ENCODE measurements at places on chromosomes 5 and 9. TPM values are rescaled to one million over a fixed set of nuclear protein-coding genes. Genes with fewer than 3 reads are reported as not detected.

- H3K4me1 ChIP-seq: no peaks in the 10 kb centered on the region
- no peak overlapping the region for H3K4me3 ChIP-seq
- H3K36me3 ChIP-seq: no peaks in the 10 kb centered on the region
- no peak overlapping the region for H3K27ac ChIP-seq
- no peaks in the 10 kb centered on the region for H3K27me3 ChIP-seq
- no peak for DNase-seq
Observed at GRCh38 chr5:96260009-96260408, 173.0 kb downstream of the PCSK1 start.

GRCh38 chr9:116152390-116152789, 1.2 kb upstream of the PAPPA start:
- no peaks in the 10 kb centered on the region for H3K36me3 ChIP-seq
- peaks cover 28% of the 10 kb centered on the region for H3K4me1 ChIP-seq
- peak; percentile 19 for DNase-seq
- no peak overlapping the region for H3K4me3 ChIP-seq

DNA sequence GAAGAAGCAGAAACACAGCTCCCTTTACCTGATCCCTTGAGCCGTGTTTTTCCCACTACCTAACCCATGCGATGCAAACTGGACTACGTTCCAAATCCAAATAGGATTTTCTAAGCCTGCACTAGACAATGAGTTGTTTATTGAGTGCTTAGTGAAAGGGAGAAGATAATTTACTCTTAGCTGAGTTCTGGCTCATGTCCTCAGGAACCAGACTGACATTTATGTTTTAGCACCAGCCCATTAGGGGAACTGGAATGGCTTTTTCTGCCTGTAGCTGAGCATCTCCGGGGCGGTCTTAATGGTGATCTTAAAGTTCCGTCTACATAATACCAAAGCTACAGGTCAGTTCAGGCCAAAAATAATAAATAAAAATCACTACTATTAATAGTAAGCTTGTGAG, 81.5 kb downstream of the SH3TC2 start:
- no peak overlapping the region for H3K4me3 ChIP-seq
- H3K4me1 ChIP-seq: peaks cover 15% of the 10 kb centered on the region
- no peaks in the 10 kb centered on the region for H3K36me3 ChIP-seq
- no peak for DNase-seq

DNA sequence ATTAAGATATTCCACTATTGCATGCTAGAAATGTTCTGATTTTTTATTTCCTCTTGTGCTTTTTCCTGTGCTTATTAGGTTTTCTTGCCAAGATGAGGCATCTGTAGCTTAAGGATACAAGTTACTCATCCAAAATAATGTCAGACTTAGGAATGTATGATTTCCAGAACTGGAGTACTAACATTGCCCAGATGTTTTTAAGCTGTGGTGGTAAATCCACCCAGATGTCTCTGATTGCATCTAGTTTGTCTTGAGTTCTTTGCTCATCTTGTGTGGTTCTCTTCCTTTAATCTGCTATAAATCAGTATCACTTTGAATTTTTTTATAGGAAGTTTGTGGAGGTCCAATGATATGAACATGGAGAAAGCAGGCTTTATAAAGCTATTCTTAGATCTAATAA, 337.5 kb upstream of the ZNF608 start:
- no peaks in the 10 kb centered on the region for H3K27me3 ChIP-seq
- H3K27ac ChIP-seq: no peak overlapping the region
- no peak overlapping the region for H3K4me3 ChIP-seq
- H3K4me1 ChIP-seq: no peaks in the 10 kb centered on the region
- H3K36me3 ChIP-seq: peaks cover 1% of the 10 kb centered on the region
- DNase-seq: no peak

GRCh38 chr5:73268826-73269225, 95.8 kb downstream of the TMEM174 start:
- H3K36me3 ChIP-seq: no peaks in the 10 kb centered on the region
- peaks cover 20% of the 10 kb centered on the region for H3K4me1 ChIP-seq
- no peak overlapping the region for H3K4me3 ChIP-seq
- no peak for DNase-seq
- no peak overlapping the region for H3K27ac ChIP-seq
- no peaks in the 10 kb centered on the region for H3K27me3 ChIP-seq

GRCh38 chr9:27519466-27520465, 4.3 kb upstream of the IFNK start:
- no peaks in the 10 kb centered on the region for H3K27me3 ChIP-seq
- H3K36me3 ChIP-seq: no peaks in the 10 kb centered on the region
- H3K4me1 ChIP-seq: peaks cover 16% of the 10 kb centered on the region
- no peak for DNase-seq
- H3K4me3 ChIP-seq: no peak overlapping the region

- H3K4me1 ChIP-seq: no peaks in the 10 kb centered on the region
- H3K4me3 ChIP-seq: peak overlapping the region; percentile 13
- H3K27me3 ChIP-seq: no peaks in the 10 kb centered on the region
- no peak overlapping the region for H3K27ac ChIP-seq
Observed at GRCh38 chr5:178965465-178966055, 24.6 kb downstream of the ZNF454 start.

DNA sequence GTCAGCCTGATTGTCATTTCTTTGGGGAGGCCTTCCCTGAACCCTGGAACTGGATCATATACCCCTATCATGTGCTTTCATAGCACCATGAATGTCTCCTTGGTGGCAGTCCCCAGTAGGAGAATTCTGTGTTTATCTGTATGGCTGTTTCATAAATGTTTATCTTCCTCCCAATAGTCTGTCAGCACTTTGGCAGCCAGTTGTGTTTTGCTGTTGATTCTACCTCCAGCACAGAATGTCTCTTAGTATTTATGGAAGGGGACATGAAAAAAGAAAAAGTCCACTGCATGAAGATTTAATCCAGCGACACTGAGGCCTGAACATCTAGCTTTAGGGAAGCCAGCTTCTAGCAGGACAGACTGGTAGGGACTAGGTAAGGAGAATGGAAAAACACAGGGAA, 38.3 kb downstream of the GHR start:
- no peak for DNase-seq
- H3K36me3 ChIP-seq: no peaks in the 10 kb centered on the region

DNA sequence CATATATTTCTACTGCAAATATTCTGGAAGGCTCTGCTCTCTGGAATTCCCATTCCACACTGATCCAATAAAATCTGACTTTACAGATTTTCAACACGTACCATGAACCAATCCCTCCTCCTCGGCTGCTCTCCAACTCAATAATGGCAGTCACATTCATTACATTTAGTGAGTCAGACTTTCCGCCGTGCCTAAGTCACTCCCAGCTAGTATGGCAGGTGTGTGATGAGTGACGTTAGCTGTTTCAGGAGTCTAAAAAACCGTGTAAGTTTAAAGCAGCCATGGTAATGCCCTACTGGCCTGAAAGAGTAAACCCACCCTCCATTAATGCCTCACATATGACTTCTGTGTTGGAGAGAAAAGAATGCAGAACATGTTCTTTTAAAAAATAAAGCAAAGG, 3.3 kb downstream of the FBN2 start:
- no peak overlapping the region for H3K4me3 ChIP-seq
- H3K4me1 ChIP-seq: peaks cover 12% of the 10 kb centered on the region
- no peak for DNase-seq
- H3K27me3 ChIP-seq: peaks cover 52% of the 10 kb centered on the region
- no peak overlapping the region for H3K27ac ChIP-seq

DNA sequence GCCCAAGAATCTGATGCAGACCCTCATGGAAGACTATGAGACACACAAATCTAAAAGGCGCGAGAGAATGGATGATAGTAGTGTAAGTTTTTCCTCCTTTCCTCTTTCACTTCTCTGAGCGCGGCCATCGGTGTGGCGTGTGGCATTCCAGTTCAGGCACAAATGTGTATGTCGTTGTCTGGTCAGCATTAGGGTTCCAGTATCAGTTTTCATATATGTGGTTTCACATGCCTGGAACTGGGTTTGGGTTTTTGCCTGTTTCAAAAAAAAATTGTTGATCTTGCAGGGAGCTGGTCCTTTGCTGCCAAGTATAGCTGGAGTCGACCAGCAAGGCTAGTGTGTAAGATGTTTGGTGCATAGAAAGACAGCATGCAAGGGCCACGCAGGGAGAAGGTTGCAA, 51.5 kb downstream of the C9orf152 start:
- no peak for DNase-seq
- H3K27ac ChIP-seq: no peak overlapping the region
- H3K36me3 ChIP-seq: no peaks in the 10 kb centered on the region

DNA sequence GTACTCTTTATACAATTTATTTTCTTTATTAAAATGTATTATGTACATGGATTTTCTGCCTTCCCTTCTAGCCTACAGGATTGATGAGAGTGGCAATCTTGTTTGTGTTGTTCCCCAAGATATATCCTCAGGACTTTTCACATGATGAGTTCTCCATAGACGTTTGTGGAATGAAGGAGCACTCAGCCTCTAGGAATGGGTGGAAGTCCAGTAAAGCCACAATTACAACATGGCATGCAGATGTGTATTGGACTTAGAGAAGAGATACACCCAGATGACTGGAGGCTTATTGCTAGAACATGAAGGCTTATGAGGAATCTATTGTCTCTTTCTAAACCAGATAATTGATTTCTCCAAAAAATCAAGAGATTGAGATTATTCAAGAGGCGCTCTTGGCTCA, 8.2 kb upstream of the DOCK2 start:
- H3K27ac ChIP-seq: no peak overlapping the region
- H3K4me1 ChIP-seq: no peaks in the 10 kb centered on the region

- no peak for DNase-seq
- no peaks in the 10 kb centered on the region for H3K36me3 ChIP-seq
- H3K4me1 ChIP-seq: no peaks in the 10 kb centered on the region
- H3K27ac ChIP-seq: no peak overlapping the region
Observed at GRCh38 chr5:67515020-67515689, 318.6 kb upstream of the CD180 start.

- no peak overlapping the region for H3K4me3 ChIP-seq
- H3K4me1 ChIP-seq: no peaks in the 10 kb centered on the region
- DNase-seq: no peak
- H3K27ac ChIP-seq: no peak overlapping the region
- H3K36me3 ChIP-seq: no peaks in the 10 kb centered on the region
Observed at GRCh38 chr5:163338-163620, 28.0 kb upstream of the LRRC14B start.

GRCh38 chr5:34415559-34416198, 240.4 kb upstream of the RAI14 start:
- H3K4me3 ChIP-seq: no peak overlapping the region
- DNase-seq: peak; percentile 15
- H3K27ac ChIP-seq: peak overlapping the region; percentile 96

GRCh38 chr5:66436721-66437120, 159.5 kb upstream of the MAST4 start:
- DNase-seq: peak; percentile 62
- no peaks in the 10 kb centered on the region for H3K4me1 ChIP-seq
- H3K27ac ChIP-seq: no peak overlapping the region
- no peaks in the 10 kb centered on the region for H3K27me3 ChIP-seq

DNA sequence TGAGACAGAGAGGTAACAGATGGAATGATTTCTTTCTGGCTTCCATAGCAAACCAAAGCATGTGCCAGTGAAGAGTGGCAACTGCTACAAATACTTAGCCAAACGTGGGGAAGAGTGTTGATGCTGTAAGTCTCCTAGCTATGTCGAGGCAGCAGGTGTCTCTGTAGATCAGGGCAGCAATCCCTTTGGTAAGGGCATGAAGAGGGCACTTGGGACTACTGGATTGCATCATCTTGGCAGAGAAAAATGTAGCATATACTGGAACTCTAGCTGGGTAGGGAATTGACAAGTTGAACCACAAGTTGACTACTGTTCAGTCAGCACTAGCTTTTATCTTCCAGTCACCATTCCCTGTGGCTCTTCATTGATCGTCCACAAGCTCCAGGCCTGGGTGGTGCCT, 75.8 kb downstream of the GHR start:
- DNase-seq: no peak
- no peaks in the 10 kb centered on the region for H3K27me3 ChIP-seq
- no peak overlapping the region for H3K27ac ChIP-seq
- no peak overlapping the region for H3K4me3 ChIP-seq
- H3K4me1 ChIP-seq: peaks cover 25% of the 10 kb centered on the region

DNA sequence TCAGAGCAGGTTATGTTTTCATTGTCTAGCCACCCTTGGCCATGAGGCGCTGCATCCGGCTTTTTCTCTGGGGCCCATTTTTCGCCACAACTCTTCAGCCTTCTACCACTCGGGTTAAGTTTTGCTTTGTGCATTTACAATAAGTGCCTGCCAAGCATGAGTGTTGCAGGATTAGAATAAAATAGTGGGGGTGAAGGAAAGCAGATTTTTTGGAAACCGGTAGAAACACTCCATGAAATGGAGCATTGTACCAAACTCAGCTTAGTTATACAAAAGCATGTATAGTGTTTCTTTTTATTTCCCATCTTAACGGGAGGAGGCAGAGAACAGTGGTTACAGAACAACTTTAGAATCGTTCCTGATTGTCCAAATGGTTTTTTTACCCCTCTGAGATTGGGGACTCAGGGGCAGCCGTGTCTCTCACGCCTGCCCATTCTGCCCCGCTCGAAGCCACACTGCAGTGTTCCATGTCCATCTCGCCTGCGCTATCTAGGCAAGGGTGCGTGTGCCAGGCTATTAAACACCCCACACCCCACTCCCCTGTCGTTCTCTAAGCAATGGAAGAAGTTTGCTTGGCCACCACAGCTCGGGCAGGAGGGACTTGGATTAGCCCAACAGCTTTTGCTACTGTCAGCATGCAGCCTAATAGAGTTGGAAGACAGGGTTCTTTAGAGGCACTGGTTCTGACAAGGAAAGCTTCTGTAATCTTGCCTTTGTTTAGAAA, 268.8 kb upstream of the WWC1 start:
- no peaks in the 10 kb centered on the region for H3K36me3 ChIP-seq
- H3K27ac ChIP-seq: no peak overlapping the region
- H3K27me3 ChIP-seq: no peaks in the 10 kb centered on the region
- no peak overlapping the region for H3K4me3 ChIP-seq

DNA sequence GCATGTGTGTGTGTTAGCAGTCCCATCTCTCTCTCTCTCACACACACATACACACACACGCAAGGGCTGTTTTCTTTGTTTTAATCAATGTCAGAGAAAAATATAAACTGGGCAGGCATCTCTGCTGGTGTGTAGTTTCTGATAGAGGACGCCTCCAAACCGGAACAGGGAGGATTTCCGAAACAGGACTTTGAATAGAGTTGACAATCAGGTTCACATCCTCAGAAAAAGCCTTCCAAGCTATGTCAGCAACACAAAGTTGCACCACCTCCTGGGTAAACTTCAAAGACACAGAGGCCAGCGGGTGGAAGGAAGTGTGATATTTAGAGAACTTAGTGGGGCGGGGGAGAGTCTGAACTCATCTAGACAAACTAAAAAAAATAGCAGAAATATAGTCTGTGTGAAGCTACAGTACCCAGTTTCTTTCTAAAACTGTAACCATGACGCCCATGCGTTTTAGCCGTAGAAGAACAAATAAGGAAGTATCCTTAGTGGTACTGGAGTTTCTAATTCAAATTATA, 1.2 kb downstream of the ST8SIA4 start:
- H3K36me3 ChIP-seq: no peaks in the 10 kb centered on the region
- H3K27me3 ChIP-seq: peaks cover 80% of the 10 kb centered on the region
- peak; percentile 2 for DNase-seq
- H3K4me1 ChIP-seq: peaks cover 20% of the 10 kb centered on the region
- H3K27ac ChIP-seq: no peak overlapping the region

GRCh38 chr9:85377731-85378289, 363.9 kb downstream of the AGTPBP1 start:
- H3K4me1 ChIP-seq: no peaks in the 10 kb centered on the region
- no peaks in the 10 kb centered on the region for H3K27me3 ChIP-seq
- H3K36me3 ChIP-seq: no peaks in the 10 kb centered on the region
- no peak for DNase-seq
- no peak overlapping the region for H3K4me3 ChIP-seq
- no peak overlapping the region for H3K27ac ChIP-seq

SLC6A3 gene
- total RNA-seq: 0.85 TPM

LRRC70 gene
- total RNA-seq: 1.7 TPM

GKAP1 gene
- total RNA-seq: 3.6 TPM

WWC1 gene
- 33.2 TPM for total RNA-seq

IDNK gene
- total RNA-seq: not detected

CAVIN4 gene
- 6.0 TPM for total RNA-seq

DOK3 gene
- total RNA-seq: 11.1 TPM

NLN gene
- total RNA-seq: 155 TPM

Measured in GM23338 (cell line).